ENCODE measurements at places on chromosomes 2 and 18.

- no peak for DNase-seq
Observed at GRCh38 chr2:100063459-100063953, 78.9 kb downstream of the AFF3 start.

DNA sequence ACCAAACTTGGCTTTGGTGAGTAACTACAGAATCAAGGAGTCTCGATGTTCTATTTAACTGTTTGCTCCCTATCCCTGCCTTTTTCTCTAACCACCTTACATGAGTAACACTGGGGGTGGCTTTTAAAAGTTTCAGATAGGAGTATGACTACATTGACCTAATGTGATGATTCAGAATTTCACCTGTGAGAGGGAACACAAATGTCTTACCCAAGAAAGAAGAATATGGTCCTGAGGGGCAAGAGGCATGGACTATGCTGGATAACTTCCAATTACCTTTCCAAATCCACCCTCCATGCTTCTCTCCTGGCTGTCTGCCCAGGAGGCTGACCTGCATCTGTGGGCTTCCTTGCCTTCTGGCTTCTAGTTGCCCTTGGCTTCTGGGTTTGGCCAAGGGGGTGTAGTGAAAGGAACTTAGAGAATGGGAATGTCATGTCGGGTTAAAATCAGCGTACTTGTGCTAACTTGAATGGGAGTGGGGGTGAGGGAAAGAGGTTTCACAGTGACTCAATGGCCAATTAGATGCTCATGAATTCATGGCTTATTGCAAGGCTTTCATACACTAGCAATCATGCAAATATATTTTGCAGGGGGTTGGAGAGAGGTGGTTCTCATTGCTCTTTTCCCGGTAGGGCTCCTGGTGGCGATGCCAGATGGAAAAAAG lies 5.3 kb upstream of the IL36G start:
- no peak for DNase-seq

GRCh38 chr2:152473151-152473857 lies 138.3 kb downstream of the FMNL2 start:
- no peak for DNase-seq

DNA sequence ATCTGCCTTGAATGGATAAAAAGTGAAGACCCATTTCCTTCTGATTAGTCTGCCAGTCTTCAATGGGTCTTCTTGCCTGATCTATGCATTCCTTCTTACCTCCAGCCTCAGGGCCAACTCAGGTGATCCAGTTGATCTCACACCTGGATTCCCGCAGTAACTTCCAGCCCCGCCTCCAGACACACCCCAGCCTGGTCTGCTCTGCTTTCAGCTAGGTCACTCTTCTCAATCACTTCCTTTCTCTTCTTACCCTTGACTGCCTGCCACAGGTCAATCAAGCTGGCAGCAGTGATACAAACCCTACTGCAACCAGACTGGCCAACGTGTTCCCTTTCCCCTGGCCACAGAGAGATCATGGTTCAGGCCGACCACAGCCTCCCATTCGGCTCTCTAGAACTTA lies 263.6 kb downstream of the ZNF516 start:
- DNase-seq, result no peak

GRCh38 chr2:128442891-128443302 lies 124.2 kb upstream of the HS6ST1 start:
- DNase-seq, result no peak

GRCh38 chr2:71992036-71992435 lies 155.6 kb downstream of the CYP26B1 start:
- DNase-seq, result no peak

GRCh38 chr2:43950383-43951008 lies 45.3 kb downstream of the LRPPRC start:
- DNase-seq, result no peak

GRCh38 chr18:78561757-78562510 lies 417.7 kb upstream of the SALL3 start:
- no peak for DNase-seq

- DNase-seq, result no peak
Observed at GRCh38 chr18:48592540-48593171, 53.8 kb downstream of the CTIF start.

GRCh38 chr18:76275727-76276313 lies 219.2 kb downstream of the ZNF516 start:
- DNase-seq, result no peak

DNA sequence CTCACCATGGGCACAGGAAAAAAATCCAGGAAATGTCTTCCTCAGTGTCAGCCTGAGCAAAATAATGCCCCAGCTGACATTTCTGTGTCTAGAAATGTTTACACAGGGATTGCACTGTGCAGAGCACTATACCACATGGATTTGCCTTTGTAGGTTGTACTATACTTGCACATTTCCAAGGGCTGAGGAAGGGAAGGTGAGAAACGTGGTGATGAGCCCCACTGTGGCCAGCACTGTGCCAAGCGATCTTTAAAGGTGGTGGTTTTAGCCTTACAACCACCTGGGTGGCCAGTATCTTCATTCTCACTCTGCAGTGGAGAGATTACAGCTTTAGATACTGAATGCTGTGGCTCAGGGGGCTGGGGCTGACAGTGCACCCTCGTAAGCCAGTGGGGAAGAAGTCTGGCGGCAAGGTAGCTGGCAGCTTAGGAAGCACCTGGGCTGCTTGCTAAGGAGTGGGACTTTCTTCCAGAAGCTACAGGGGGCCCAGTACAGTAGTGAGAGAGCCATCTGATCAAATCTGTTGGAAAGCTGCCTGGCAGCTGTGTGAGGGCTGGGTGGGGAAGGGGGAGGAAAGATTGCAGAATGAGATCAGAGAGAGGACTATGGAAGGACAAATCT lies 81.4 kb upstream of the MSH2 start:
- no peak for DNase-seq

DNA sequence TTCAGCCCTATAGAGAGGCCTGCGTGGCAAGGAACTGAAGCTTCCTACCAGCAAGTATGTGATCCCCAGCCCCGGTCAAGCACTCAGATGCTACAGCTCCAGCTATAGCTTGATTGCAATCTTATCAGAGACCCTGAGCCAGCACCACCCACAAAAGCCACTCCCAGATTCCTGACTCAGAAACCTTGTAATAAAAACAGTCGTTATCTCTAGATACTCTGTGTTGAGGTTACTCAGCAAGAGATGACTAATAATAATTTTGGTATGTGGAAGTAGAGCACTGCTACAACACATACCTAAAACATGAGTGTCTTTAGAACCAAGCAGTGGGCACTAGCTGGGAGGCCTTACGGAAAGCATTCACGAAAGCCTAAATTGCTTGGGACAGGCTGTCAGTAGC lies 216.9 kb downstream of the UXS1 start:
- DNase-seq, result no peak

DNA sequence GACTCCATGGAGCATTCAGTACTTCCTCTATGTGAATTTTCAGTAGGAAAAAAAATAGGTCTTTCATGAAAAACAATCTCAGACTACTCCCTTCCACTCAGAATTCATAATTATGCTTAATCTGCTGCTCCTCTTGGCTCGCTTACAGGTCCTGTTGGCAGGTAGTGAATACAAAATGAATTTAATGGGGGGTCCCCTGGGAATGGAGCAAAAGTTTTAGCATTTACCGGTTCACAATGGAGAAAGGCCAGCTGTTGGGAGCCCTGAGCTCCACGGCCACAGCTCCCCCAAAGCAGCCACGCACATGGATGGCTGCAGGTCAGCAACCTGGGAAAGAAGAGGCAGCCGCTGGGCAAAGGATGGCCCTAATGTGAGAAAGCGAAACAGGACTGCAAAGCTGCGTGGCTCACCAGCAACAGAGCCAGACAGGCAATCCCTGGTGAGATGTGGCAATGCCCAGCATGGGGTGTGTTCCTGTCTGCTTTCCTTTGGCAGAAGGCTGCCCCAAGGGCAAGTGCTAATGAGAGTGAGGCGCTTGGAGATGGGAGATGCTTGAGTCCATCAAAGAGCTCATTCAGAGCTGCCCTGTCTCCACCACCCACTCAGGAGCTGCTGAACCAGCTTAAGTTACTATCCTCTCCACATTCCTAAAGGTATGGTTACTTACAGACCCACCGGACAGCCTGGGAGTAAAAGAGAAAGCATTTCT lies 447.4 kb downstream of the EPHA4 start:
- no peak for DNase-seq

- no peak for DNase-seq
Observed at GRCh38 chr2:102940684-102941083, 178.9 kb downstream of the TMEM182 start.

DNA sequence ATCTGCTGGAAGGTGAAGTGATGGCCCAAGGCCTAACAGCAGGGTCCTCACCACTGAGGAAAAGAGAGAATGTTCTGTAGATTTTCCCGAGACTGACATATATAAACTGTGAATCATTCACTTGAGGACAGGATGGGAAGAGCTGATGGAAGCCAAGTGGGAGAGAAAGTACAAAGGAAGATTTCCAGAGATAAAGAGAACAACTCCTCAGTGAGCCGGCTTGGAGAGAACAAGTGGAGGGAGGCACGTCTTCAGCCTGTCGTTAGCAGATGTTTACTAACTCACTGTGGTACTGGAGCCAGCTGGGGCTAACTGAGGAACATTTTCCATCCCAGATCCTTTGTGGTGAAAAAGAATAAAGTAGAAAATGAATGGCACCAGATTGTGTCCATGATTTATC lies 552.9 kb upstream of the TNP1 start:
- DNase-seq, result no peak

GRCh38 chr2:46275995-46276394 lies 21.2 kb upstream of the EPAS1 start:
- no peak for DNase-seq

DNA sequence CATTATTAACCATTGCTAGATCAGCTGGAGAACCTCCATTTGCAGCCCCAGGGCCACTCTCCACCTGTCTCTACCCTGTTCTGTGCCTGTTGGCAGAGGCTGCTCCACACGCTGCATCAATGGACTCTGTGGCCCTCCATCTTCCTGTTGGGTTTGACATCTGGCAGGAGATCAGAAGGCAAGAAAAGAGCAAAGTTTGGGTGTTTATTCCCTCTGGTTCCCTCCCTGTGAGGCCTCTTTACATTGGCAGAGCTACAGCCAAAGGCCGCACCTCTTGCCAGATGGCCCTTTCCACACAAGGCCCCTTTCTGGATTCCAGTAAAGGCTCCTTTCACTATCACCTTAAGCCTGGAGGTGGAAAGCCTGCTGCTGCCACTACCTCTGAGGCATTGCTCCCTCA lies 110.9 kb upstream of the RND3 start:
- DNase-seq, result no peak

DNA sequence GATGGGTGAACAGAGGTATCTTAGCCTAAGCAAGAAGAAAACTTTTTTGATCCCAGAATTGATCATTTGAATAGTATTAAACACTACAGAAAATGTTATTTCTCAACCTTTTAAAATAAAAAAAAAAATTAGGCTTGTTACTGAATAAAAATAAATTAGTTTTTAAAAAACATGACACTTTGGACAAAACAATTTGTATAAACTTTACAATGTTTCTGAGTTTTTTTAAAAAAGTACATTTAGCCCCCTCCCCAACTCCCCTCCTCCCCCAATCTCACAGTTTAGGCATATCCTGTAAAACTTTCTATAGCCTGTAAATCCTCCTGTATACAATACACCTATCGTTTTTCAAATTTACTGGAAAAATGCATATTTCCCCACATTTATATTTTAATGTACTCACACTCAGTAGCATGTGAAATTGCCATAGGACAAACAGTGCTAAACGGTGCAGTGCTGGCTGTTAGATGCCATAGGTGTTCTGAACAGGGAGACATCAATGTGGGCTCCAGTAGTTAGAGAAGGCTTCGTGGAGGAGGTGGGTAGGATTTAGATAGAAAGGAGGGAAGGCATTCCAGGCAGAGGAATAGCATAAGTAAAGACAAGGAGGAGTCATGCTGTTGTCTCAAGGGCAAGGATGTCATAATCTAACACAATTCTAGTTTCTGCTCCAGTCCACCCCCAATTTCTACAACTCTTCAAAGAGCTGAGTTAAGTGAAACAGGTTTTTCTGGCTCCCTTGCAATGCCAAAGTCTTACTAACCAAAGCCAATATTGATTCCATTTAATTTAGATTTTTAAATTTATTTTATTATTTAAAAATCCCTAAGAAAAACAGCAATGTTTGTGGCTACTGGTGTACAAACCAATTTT lies 50.9 kb downstream of the SP3 start:
- no peak for DNase-seq

- no peak for DNase-seq
Observed at GRCh38 chr2:219567791-219568361, 3.5 kb downstream of the OBSL1 start.

GRCh38 chr2:196466581-196466980 lies 172.9 kb upstream of the CCDC150 start:
- DNase-seq, result no peak

GRCh38 chr18:44181951-44182747 lies 498.5 kb upstream of the SETBP1 start:
- no peak for DNase-seq

DNA sequence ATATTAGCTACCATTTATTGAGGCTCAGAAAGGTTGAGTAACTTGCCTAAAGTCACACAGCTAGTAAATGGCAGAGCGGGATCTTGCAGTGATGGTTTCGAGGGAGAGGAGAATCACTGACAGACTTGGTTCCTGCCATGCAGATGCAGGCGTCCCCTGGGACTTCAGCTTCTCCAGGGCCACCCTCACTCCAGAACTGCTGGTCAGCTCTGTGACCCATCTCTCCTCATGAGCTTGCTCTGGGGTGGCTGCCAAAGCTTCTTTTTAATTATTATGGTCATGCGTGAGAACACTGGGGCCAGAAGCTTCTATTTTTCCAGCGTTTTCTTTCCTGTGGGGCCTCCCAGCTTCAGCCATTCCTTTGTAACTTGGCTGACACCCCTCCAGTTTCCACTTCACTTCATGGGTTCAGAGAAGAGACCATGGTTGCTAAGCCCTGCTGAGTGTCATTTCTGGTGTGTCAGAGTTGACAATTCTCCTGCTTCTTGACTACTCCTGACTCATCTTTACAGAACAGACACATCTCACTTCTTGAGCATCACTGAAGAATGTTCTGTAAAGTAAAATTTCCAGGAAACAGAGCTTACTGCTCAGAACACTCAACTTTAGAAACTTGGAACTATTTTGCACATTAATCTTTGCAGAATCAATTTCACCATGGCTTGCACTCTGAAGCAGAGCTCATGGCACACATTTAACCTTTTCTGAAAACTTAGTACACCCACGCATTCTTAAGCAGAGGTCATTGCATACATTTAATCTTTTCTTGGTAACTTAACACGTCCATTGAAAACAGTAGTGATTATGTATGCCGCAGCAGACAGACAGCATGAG lies 70.4 kb downstream of the IL1R2 start:
- no peak for DNase-seq

DNA sequence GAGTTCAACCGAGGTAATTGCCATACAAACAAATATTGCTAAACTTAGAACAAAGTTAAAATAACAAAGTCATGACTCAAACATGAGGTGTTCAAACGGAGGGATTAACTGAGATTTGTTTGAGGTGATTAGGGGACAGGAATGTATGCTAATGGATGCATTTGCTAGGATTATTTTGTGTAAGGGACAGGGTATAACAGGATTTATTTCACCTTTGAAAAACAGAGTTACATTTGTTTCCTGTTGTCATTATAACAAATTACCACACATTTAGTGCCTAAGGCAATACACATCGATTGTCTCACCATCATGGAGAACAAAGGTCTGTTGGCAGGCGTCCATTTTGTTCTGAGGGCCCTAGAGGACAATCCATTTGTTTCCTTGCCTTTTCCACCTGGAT lies 304.3 kb upstream of the CNTNAP5 start:
- no peak for DNase-seq

GRCh38 chr2:201269764-201270163 lies 9.4 kb downstream of the CASP8 start:
- no peak for DNase-seq

- DNase-seq, result no peak
Observed at GRCh38 chr2:609881-610280, 67.3 kb downstream of the TMEM18 start.
